Sciatic nerve (tissue), 2 donors: ENCODE measurements at places on chromosomes 7 and 10.

DNA sequence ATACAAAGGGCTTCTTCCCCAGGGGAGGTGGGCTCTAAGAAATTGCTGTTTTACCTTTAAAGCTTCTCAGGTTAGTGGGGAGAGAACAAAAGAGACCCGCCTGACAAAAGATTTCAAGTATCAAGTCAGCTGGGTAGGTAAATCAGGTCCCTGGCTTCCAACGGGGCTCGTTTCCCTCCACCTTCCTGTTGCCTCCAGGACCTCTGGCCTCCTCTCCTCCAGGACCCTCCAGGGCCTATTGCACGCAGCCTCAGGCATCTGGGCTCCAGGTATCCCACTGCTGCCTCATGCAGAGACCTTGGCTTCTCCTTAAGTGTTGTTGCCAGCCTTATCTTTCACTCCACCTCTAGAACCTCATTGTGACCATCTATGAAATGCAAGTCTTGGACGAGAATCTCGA, 2.9 kb downstream of the BNIP3 start:
- DNase-seq: peak; percentile 46

DNA sequence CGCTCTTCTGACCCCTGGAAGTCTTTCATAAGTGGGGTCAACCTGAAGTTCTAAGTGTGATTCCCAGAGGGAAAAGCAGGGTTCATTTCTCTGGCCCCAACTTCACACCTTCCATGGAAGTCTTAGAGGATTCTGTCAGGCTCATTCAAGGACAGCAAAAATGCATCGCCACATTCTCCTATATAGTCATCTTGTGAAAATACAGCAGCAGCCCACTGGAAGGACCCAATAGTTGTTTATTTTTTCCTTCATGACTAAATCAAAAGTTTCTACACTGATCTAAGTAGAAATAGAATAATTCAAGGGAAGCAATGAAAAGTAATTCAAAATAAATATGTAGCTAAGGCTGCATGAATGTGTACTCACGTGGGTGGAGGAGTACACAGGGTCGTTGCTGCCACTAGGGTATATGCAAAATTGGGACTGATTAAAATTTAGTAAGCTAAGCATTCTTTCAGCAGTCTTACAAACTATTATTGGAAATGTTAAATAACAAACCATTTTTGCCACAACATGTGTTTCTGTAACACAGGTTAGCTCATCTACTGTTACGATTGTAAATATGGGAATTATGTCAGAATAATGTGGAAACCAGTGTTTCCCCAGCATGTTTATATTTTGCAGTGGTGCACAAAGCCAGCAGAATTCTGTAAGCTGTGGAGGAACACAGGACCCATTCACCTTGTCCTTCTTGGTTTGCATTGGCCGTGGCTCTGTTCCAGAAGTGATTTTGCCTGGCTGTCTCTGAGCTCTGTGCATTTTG, 33.5 kb downstream of the EEPD1 start:
- DNase-seq: no peak

DNA sequence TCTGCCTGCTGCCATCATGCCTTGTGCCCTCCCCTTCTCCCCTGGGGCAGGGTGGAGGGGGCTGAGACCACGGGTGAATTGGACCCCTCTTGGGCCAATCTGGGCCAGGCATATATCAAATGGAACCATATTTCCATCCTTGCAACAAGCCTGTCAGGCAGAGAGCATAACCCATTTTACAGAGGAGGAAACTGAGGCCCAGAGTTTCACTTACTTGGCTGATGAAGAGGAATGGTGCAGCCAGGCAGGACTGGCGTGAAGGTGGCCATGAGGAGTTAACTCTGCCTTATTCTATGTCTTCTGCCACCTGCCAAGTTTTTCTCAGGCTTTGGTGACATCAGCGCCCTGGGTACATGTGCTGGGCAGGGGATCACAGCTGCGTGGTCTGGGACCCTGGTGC, 155.5 kb upstream of the PCBD1 start:
- no peak for DNase-seq

DNA sequence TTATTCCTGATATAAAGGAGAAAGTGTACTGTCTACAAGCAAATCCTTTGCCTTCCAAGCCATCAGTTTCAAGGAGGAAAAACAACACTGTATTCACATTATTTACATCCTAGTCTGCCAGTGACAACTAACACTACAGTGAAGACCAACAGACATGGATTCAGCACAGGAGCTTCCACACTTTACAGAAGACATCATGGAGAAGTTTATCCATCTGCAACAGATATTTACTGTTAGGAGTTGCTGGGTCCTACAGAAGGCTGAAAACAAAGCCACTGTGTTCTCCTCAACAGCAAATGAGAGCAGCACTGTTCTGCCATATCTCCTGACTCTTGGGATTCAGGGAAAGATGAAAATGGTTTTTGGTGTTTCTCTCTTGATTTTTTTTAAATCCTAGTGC, 31.9 kb downstream of the NAPEPLD start:
- no peak for DNase-seq

- DNase-seq: no peak
These were observed 130.8 kb downstream of the WNT2 start for GRCh38 chr7:117192108-117192507.

DNA sequence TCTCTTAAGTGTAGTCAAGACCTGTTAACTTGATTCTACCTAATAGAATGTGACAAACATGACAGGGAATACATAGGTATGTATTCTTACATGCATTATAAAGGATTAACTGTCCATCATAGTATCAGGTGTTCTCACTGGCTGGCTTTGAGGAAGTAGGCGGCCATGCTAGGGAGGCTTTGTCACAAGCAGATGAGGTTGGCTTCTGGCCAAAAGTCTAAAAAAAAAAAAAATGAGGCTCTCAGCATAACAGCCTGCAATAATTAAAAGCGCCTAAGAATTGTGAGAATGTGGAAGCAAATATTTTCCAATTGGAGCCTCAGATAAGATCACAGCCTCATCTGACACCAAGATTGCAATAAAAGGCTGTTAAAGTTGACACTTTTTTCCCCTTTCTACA, 1256.8 kb upstream of the SORCS1 start:
- DNase-seq: no peak

GRCh38 chr7:2405601-2406345, 2.4 kb downstream of the CHST12 start:
- no peak for DNase-seq

- no peak for DNase-seq
These were observed 3.2 kb downstream of the PLPP4 start for GRCh38 chr10:120460186-120460585.

DNA sequence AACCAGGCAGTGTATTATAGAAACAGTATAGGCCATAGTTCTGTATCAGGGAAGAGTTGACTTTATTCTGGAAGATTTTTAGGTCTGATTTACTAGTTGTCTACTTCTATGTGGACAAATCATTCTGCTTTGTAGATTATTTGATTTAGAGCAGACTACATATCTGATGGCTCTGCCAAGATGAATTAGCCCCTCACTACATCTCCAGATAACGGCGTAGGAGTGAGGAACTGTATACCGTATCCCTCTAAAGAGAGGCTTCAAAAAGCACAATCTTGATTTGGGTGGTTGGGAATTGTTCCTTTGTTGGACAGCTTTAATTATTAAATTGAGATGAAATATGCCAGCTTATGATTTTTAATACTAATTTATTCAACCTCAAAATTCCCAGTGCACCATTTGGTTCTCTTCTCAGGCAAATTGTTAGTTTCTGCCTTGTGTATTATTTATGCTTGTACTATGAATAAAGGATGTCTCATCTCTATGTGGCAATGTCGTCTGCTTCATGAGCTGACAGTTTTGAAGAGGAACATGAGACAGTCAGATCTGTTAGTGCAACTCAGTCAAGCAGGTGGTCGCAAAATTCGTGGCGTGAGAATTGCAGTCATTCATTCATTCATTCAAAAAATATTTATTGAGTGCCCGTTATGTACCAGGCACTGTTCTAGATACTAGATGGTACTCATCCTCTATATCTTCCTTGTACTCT, 422.8 kb downstream of the EXOC4 start:
- DNase-seq: no peak

DNA sequence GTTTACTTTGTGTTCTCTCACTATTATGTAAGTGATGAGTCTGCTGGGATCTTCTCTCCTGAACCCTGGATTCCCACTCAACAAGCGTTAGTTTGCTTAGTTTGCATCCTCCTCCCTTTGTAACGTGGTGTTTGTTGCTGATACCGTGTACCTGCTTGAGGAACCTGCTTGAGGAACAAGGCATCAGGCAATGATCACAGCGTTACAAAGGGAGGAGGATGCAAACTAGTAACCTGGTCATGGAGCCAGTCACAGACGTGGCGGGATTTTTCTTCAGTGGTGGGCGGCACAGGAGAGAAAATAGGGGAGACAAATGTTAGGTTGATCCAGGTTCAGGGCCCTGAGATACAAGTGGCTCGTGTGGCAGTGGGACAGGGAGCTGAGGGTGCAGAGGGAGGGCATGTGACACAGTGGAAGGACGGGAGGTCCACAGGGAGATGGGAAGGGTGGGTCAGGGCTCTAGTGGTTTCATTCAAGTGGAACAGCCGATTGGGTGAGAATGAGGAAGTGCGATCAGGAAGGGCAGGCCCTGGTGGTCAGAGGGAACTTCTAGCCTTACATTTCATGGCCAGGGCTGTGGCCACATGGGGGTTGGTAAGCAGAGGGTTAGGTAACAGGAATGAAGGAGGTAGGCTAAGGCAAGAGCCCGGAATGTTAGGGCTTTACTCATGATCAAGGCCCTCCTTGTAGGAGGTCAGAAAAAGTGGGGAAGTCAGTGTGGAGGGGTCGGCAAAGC, 38.0 kb downstream of the SNX10 start:
- no peak for DNase-seq

GRCh38 chr7:8491106-8491505, 57.7 kb downstream of the NXPH1 start:
- DNase-seq: no peak

GRCh38 chr10:127928021-127928806, 21.3 kb downstream of the PTPRE start:
- DNase-seq: no peak

DNA sequence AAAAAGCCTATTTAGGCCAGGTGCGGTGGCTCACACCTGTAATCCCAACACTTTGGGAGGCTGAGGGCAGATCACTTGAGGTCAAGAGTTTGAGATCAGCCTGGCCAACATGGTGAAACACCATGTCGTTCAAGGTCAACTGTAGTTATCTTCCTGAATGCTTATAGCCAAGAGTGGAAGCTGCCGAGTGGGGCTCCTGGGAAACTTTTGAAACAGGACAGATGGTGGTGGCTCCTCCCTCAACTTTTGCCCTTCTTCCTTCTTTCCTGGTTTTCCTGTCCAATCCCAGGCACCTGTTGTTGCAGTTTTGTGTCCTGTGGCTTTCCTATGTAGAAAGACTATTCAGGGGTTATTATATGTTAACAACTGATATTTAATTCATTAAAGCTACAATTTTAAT, 8.7 kb upstream of the PPIA start:
- no peak for DNase-seq

DNA sequence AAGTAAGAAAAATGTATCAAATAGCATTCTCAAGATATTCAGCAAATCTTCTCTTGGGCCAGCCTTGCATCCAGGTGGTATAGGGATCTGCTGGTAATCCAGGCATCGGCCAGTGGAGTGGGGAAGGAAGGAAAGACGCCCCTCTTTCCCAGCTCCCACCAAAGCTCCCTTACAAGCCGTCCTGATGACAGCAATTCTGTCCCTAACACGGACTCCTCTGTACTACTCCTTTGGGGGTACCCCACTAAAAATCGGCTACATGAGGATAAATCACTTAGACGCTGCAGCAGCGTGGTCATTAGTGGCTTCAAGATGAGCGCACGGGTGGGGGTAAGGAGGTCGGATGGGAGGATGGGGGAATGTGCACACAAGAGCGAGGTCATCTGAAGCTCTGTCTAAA, 24.7 kb upstream of the NUB1 start:
- no peak for DNase-seq

DNA sequence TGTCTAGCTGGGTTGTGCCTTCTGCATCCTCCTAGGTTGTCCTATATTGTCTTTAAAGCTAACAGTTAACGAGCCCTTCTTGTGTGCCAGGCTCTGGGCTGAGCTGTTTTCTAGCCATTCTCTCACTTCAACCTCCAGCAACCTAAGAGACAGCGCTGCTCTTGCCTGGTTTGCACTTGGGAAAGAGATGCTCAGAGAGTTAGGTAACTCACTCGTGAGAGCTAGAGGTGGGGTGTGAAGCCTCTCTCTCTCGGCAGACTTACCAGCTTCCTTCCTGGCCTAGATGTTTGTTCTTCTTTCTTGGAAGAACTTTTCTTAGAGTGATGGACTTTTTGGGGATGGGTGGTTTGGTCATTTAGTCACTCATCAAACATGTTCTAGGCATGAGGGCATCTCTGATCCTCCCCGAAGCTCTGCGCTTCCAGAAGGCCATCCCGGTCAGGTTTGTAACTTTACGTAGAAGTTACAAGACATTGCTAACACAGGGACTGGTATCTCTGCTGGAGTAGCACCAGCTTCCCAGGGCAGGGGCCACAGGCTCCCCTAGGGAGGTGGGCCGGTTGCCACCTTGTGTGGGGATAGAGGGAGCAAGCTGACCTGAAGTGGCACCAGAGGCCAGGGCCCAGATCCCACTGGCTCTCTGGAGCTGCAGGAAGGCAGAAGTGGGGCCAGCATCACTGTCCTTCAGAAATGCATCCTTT, 14.3 kb downstream of the TSPAN15 start:
- no peak for DNase-seq

- no peak for DNase-seq
These were observed 70.6 kb downstream of the MALRD1 start for GRCh38 chr10:19119191-19119590.

DNA sequence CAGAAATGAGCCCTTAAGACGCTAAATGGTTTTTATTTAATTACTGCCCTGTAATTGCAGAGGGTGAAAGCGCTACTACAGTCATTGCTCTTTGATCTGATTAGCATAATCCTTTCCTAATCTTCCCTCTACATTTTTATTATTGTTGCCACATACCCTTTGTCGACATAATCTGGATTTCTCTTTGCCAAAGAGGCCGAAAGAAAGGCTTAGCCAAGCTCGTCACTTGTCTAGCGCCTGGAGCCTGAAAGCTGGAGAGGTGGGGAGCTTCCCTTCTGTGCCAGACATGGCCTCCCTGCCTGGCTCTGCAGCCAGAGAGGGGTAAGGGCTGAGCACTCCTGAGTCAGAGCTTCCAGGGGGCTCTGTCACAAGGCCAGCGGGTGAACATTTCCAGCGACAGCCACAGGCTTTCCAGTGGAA, 145.9 kb downstream of the PRKAG2 start:
- no peak for DNase-seq

GRCh38 chr10:44973323-44974081, 5.1 kb downstream of the DEPP1 start:
- DNase-seq: peak; percentile 56

GRCh38 chr7:3430588-3430987, 129.5 kb downstream of the SDK1 start:
- DNase-seq: no peak

DNA sequence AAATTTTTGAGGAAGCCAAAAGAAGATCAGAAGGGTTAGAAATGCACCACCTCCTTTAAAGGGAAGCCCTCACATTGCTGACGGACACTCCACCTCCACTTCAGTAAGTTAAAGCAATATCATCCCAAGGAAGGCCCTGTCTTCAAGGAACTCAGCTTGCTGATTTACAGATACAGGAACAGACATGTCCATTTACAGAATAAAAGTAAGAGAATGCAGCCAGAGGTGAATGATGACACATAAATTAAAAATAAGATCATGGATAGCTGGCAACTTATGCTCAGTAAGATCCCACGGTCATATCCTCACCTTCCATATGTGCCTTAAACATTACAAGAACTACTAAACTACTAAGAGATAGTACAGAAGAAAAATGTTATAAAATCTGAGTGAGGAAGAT, 20.4 kb downstream of the GRB10 start:
- no peak for DNase-seq
